ENCODE measurements at places on chromosomes 7 and 10. TPM values are rescaled to one million over a fixed set of nuclear protein-coding genes. Genes with fewer than 3 reads are reported as not detected.

Gene PLEKHS1
- not detected for total RNA-seq

Gene TMEM270
- total RNA-seq: not detected

Gene UCMA
- not detected for total RNA-seq

Gene PCGF6
- 17.5 TPM for total RNA-seq

Gene PDSS1
- total RNA-seq: 12.5 TPM

Gene CADPS2
- 10.0 TPM for total RNA-seq

Gene GHRHR
- not detected for total RNA-seq

Gene SEMA3D
- total RNA-seq: 1.6 TPM

Gene CACNB2
- 35.1 TPM for total RNA-seq

Gene DGKB
- 9.4 TPM for total RNA-seq

Gene SEMA4G
- total RNA-seq: 15.0 TPM

Gene FAM131B
- total RNA-seq: 99.5 TPM

Gene STAG3
- total RNA-seq: 1.3 TPM

Gene DNAJB12
- total RNA-seq: 21.9 TPM

Gene TLX1
- total RNA-seq: not detected

Gene HMX3
- total RNA-seq: not detected

Gene NEBL
- 72.6 TPM for total RNA-seq

Gene MYH16
- not detected for total RNA-seq

Gene SPDYE1
- not detected for total RNA-seq

Gene COL13A1
- total RNA-seq: 5.0 TPM

Gene ZNF138
- total RNA-seq: 102 TPM

Gene MACROH2A2
- 34.7 TPM for total RNA-seq

Gene GNG11
- total RNA-seq: 3.8 TPM

Gene SPDYE5
- total RNA-seq: not detected

Gene CFAP46
- total RNA-seq: 3.8 TPM

All from parietal lobe (tissue), 2 donors.